Ureter (tissue), 1 donor: ENCODE measurements at places on chromosomes 2 and 18.

DNA sequence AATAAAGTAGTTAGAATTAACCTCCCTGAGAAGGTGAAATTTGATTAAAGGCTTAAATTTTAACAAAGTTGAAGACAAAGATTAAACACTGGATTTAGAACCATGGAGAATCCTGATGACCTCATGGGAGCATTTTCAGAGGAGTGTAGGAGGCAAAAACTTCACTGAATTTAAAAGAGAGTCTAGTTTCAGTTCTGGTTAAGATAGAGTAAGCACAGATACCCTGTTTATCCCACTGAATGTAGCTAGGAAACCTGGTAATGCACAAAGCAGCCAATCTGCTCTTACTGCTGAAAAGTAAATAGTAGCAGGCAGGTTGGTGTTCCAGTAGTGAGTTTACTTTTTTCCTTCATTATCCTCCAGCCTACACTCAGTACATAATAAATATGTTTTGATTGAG lies 654.9 kb upstream of the SYT4 start:
- DNase-seq = no peak

- no peak for DNase-seq
Observed at GRCh38 chr2:88081924-88082608, 14.4 kb downstream of the SMYD1 start.

GRCh38 chr18:3594760-3595368 lies 144.9 kb downstream of the TGIF1 start:
- DNase-seq = no peak

DNA sequence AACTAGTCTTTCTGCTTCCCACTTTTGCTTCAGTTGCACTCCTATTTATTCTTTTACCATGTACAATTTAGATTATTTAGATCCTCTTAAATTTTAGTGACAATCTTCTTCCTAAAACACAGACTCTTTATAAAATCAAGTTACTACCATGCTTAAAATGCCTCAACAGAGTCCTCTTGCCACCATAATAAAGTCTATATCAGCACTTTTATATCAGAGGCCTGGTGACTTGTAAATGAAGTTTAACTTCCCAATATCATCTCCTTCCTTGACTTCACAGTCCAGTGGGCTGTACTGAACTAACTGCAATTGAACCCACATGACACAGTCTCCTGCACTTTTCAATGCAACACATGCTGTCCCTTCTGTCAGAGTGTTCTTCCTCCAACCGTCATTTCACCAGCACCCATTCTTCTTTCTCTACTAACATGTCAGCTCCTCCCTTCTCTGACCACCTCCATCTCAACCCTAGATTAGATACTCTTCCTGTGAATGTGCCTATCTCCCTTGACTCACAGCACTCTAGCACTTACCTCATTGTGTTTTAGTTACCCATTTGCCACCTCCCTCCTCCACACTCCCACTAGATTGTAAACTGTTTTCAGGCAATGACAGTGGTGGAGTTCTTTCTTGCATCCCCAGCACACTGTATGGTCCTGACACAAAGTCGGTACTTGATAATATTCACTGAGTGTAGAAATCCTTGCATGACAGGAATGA lies 414.9 kb downstream of the SATB2 start:
- no peak for DNase-seq

DNA sequence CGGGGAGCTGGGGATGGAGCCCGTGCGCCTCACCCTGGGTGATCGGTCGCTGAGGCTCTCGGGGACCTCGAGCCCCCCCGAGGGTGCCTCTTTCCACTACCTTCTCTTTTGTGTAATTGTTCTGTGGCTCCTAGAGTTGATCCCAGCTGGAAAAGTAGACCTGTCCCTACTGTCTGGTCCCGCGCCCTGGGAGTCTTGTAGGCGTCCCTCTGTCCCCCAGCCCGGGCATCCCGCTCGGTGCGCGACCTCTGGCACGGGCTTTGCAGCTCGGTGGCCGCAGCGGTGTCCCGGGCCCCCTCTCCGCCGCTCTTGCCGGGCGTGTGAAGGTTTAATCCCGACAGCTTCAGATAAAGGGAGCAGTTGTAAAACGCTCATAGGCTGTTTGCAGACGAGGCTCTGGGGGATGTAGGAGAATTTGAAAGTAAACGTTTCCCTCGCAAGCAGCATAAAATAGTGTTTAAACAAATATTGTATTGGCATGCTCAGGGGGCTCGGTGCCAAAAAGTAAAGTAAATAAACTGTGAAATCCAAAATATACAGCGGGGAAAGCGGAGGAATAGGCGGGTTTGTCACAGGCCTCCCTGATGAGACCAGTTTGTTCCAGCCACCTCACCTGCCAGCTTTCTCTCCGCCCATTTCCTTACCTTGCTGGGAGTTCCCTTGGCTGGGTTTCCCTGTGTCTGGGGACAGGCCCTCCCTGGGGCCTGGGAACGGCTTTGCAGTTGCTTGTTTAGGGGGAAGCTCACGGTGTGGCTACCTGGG lies 1.9 kb downstream of the GLI2 start:
- no peak for DNase-seq

- DNase-seq = no peak
Observed at GRCh38 chr2:2797797-2798196, 466.7 kb upstream of the MYT1L start.

DNA sequence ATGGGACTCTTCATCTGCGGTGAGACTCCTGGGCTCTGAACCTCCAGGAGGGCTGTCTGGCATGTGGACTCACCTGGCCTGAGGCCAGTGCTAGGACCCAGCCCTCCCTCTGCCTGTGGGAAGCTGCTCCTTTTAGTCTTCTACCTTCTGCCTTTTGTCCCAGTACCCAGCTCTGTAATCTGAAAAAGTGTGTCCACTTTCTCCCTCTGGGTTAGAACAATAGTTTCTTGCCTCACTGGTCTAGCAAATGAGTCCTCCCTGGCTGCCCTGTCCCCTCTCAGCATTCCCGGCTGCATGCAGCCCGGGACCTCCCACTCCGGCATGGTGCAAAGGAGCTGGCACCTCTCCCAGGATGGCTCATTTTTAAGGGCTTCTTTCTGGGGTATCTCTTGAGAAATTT lies 25.9 kb downstream of the GKN2 start:
- no peak for DNase-seq

- DNase-seq = no peak
Observed at GRCh38 chr2:18332477-18332876, 228.0 kb downstream of the RDH14 start.

- no peak for DNase-seq
Observed at GRCh38 chr2:201466050-201466675, 14.6 kb downstream of the STRADB start.

GRCh38 chr2:236055471-236055870 lies 112.7 kb downstream of the GBX2 start:
- no peak for DNase-seq

- DNase-seq = no peak
Observed at GRCh38 chr18:63185984-63186383, 133.6 kb downstream of the BCL2 start.

DNA sequence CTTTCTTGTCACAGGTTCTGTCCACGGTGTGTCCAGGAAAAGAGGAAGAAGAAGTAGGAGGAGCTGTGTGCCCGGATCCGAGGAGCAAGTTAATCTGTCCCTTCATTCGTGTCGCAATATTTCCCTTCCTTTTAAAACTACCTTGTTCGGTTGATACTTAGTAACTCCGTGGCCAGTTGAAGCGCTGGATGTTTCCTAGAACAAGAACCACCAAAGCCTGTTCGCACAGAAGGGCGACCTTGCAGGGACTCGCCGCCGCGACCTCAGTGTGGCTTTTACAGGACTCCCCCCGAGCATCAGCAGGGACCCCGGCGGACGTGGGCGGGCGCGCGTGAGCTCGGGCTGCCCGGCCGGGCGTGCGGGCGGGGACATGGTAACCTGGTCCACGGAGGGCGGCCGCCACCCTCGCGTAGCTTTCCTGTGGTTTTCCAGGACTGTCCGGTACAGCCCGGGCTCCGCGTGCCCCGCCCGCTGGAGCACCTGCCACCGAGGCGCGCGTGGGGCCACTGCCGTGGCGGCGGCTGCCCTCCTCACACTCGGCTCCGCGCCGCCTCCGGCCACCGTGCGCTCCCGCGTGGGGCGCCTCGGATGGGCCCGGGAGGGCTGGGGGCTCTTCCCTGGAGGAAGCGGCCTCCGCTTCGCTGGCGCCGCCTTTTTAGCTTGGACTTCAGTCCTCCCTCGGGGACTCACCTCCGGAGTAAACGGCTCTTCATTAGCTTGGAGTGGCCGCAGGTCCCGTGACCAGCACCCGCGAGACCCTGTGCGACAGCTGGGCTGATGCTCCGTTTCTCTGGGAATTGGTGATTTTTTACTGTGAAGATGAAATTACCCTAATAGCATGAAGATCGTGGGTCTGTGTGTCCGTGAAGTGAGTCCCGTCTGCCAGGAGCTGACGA lies 9.2 kb upstream of the D2HGDH start:
- DNase-seq = no peak

DNA sequence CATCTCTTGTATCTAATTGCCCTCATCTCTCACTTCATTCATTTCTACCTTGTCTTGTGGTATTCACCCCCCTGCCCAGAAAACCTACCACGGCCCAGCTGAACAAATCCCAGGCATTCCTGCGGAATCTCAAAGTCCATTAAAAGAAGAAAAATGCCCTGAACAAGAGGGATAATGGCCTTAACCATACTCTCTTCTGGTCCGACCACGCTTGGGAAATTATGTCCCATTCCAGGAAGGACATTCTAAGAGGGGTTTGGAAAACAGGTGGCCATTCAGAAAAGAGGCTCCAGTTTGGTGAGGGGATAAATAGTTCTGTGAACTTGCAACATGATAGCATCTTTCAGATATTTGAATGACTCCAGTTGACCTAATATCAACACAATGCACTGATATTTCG lies 349.9 kb upstream of the ZNF521 start:
- DNase-seq = no peak

- DNase-seq = no peak
Observed at GRCh38 chr2:43050866-43051265, 175.5 kb downstream of the ZFP36L2 start.

GRCh38 chr2:85433511-85434089 lies 15.1 kb downstream of the SH2D6 start:
- DNase-seq = peak; percentile 86

- no peak for DNase-seq
Observed at GRCh38 chr2:172283476-172283875, 143.9 kb upstream of the ITGA6 start.

DNA sequence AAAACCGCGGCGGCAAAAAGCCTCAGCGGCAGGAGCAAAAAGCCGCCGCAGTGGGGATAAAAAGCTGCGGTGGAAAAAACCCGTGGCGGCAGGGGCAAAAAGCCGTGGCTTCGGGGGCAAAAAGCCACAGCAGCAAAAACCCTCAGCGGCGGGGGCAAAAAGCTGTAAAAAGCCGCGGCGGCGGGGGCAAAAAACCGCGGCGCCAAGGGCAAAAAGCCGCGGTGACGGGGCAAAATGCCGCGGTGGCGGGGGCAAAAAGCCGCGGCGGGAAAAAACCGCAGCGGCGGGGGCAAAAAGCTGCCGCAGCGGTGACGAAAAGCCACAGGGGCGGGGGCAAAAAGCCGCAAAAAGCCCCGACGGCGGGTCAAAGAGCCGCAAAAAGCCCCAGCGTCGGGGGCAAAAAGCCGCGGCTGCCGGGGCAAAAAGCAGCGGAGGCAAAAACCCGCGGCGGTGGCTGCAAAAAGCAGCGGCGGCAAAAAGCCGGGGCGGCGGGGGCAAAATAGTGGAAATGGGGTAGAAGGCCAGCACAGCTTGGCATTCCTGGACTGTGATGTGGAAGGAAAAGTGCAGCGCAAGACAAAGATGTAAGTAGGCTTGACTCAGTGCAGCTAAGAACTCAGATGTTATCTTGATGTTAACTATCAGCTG lies 151.8 kb downstream of the ANKRD30BL start:
- no peak for DNase-seq

DNA sequence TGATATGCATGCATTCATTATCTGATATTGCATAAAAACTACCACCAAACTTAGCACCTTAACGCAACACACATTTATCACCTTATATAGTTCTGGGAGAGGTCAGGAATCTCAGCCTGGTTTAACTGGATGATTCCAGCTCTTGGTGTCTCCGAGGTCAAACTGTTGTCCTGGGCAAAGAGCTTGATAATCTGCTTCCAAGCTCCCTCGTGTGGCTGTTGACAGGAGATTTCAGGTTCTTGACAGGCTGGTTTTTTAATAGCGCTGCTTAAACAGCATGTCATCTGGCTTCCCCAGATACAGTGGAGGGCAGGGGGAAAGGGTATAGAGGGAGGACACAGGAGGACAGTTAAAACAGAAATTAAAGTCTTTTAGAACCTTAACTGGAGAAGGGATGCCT lies 785.0 kb downstream of the CNTNAP5 start:
- no peak for DNase-seq

DNA sequence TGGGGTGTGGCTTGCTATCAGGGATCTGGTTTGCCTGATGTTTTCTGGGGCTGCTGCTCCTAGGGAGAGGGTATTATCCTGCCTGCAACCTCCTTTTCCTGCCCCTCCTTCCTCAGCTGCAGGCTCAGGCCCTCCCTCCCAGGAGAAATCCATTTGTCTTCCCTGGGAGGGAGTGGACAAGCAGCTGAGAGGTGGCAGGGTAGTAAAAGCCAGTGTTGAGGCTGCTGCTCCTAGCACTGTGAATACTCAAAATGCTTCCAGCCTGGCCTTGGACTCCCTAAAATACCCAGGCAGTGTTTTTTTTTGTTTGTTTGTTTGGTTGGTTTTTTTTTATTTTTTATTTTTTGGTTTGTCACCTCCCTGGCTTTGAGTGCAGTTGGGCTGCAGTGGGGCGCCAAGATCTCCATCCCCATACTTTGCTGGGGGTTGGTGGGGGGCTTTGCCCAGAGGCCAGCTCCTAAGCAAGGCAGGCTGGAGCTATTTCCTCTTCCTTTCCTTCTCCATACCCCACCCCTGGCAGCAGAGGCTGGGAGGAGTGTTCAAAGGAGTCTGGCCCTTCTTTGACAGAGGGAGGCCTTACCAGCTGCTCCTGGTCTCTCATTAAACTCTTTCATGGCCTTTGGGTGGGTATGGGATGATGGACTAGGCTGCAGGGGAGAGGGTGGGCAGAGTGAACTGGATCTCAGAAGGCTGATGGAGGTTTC lies 13.6 kb downstream of the HOXD3 start:
- DNase-seq = no peak

GRCh38 chr2:168338292-168338691 lies 90.9 kb upstream of the STK39 start:
- no peak for DNase-seq

- DNase-seq = no peak
Observed at GRCh38 chr2:236769981-236770671, 200.5 kb downstream of the ACKR3 start.

DNA sequence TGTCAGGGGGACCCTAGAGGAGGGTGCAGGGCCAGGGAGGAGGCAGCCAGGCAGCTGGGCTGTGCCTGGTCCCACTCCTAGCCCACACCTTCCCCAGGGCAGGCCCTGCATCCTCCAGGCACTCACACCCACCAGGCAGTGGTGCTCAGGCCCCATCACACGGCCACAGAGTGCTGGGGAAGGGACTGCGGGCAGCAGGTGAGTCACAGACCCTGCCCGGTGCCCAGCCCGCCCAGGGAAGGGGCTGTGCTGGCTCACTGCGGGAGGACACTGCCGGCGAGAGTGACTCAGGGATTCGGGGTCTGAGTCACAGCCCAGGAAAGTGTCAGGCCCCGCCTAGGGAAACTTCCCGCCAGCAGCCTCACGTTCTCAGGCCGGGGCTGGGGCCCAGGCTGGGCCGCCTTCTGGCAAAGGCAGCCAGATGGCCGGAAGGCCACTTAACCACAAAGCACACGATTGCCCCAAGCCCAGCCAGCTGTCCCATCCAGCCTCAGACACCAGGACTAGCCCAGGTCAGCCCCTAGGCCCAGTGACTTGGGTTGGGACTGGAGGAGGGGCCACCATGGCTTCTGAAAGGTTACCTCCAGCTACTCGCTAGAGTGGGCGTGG lies 42.2 kb downstream of the BIN1 start:
- peak; percentile 93 for DNase-seq

GRCh38 chr2:62578803-62579640 lies 73.0 kb upstream of the TMEM17 start:
- no peak for DNase-seq
